Heart left ventricle (tissue), 16 donors: ENCODE measurements at places on chromosomes 3 and 15. TPM values are rescaled to one million over a fixed set of nuclear protein-coding genes. Genes with fewer than 3 reads are reported as not detected.

DNA sequence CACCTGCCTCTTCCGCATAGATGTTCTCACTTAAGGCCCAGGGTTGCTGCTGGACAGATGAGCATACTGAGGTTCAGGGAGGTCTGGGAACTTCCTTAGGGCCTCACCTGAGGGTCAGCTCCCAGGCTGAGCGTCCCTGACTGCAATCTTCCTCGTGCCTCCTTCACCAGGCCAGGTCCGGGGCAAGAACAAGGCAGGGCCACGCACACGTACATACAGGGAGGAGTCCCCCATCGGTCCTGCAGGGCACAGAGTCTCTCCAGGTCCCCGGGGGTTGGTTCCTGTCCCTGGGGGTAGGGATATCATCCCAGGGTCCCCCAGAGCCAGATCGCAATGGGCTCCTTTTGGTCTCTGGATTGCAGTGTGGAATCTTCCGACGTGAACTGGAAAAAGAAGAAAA, 130.1 kb downstream of the LRRK1 start:
- DNase-seq: peak; percentile 12

- no peak for DNase-seq
Measured at GRCh38 chr3:84683493-84683892, 275.3 kb upstream of the CADM2 start.

The COL7A1 gene
- 18.5 TPM for polyA plus RNA-seq

DNA sequence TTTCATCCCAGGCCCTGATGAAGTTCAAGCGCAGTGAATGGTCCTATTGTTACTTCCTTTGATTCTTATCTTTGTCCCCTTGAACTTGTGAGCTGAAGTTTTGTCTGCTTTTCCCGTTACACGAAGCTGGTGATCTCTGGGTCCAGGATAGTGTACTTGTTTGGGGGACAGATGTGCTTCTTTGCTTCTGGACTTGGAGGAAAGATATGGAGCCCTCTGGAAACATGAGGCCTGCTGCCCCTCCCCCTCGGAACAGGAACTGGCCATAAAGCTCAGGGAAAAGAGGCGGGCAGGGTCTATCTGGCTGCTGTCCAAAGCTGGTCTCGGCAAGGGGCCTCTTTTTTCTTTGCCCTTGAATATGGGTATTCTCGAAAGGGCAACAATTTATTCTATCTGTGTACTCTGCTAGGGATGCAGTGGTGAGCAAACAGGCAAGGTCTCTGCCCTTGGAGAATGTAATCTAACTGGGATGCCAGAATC, 47.6 kb downstream of the IDH2 start:
- no peak for DNase-seq

DNA sequence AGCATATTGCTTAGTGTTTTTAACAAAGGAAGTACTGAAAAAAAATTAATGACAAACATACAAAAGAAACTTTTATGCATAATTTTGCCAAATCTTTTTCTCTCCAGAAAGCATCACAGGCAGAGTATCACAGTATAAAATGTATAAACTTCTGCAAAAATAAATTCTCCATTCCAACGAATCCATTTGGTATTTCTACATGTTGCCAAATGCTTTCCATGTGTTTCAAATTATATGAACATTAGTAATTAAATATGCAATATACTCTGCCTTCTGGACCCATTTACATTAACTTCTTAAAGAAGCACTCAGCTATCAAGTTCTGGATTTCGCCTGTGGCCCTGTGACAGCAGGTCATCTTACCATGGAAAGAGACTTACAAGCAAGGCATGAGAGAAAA, 189.1 kb upstream of the ALCAM start:
- DNase-seq: no peak

DNA sequence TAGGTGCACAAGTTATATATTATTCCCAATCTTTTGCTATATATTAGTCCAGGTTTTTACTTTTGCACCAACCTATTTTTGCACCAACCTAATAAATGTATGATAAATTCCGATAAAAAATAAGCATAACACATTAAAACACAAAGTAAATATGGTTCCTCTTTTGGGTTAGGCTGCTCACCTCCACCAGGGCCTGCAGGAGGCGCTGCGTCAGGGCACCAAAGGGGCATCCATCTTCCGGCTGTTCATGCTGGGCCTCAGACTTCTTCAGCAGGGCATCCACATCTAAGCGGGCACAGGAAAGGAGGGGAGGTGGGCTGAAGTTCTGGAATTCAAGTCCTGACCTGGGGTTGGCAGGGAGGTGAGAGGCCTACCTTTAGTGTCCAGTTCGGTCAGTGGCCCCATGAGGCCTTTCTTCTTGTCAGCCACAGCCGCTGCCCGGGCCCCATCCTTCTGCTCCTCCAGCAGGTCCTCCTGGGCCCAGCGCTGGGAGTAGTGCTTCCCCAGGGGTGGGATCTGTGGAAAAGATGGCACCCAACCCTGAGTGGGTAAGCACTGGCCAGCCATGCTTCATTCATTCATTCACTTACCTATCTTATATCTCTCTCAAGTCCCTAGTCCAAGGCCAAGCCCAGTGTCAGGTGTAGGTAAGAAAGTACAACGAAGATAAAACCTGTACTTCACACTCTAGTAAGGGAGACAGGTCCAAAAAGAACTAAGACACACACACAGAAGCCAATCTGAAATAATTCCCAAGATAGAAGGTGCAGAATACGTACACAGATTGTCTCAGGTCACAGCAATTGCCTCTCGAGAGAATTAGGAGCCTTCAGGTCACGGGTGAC, 5.2 kb downstream of the TADA3 start:
- DNase-seq: no peak

The ZDHHC23 gene
- polyA plus RNA-seq: 0.76 TPM

The FRMD5 gene
- polyA plus RNA-seq: 12.5 TPM

GRCh38 chr15:32718821-32719716, 1.3 kb downstream of the GREM1 start:
- DNase-seq: no peak

The HYKK gene
- polyA plus RNA-seq: 3.3 TPM

DNA sequence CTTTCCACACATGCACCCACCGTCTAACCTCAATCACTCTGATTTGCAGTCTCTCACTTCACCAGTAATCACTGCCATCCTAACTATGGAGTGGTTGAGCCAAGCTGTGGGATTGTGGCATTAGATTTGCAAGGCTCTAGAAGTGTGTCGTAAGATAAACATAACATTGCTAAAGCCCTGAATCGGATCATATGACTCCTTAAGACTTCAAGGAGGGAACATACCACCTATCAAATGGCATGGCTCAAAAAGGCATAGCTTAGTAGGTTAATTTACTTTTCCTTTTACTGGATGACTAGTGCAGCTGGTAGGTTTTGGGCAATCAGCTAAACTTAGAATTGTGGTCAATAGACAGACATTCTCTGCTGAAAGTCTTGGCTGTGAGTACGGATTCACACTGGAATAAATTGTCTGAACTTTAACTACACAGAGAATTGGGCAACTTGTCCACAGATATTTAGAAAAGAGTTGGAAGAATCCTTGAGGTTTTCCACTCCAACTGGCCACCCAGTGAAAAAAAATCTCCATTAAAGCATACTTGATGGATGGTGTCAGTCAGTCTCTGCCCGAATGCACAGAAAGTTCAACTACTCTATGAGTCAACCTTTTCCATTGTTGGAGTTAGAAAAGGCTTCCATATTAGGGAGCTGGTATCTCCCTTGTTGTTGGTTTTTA, 476.7 kb upstream of the CBLB start:
- DNase-seq: no peak

DNA sequence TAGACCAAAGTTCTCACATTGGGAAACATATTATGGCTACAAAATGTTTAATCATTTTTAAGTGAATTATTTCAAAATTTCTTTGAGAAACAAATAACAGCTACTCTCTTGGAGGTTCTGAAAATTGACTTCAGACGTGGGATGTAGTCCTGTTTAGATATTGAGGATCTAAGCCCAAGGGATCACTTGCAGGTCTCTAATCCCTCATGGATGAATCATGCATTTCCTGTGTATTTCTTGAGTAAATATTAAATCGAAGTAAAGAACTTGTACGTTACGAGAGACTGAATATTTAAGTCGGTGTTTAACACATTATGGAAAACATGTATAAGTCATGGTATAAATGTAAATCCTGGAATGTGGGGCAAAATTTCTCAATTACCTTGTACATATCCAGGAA, 119.8 kb downstream of the EPHA3 start:
- DNase-seq: no peak

The NRROS gene
- polyA plus RNA-seq: 2.6 TPM

The ALDH1A2 gene
- 1.9 TPM for polyA plus RNA-seq

- DNase-seq: no peak
Measured at GRCh38 chr3:191869738-191870415, 408.9 kb downstream of the PYDC2 start.

The CHRM5 gene
- polyA plus RNA-seq: not detected

DNA sequence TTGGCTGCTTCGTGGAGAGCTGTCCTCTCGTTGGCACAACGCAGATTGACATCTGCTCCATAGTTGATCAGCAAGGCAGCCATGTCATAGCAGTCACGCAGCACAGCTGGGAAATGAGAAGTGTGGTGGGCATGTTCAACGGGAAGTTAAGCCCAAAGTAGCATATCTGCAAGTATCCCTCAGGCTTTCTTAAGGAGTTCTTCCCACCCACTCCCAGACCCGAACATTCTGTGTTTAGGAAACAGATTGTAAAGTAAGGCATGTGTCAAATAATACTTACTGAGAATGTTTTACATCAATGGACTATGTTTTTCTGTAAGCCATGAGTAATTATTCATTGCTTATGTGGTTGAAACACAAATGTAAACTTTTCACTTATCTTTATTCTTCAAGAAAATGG, 9.2 kb downstream of the ASB14 start:
- DNase-seq: no peak

GRCh38 chr15:80526556-80527340, 122.6 kb downstream of the ARNT2 start:
- DNase-seq: peak; percentile 37

GRCh38 chr3:112623717-112624116, 17.2 kb downstream of the CCDC80 start:
- no peak for DNase-seq
